ENCODE measurements at places on chromosomes 16 and 17.
A peak's percentile ranks its signal among the peaks of the same experiment; 100 is the strongest.

GRCh38 chr17:57121308-57122042, 36.4 kb downstream of the AKAP1 start:
- peak; percentile 57 for DNase-seq

DNA sequence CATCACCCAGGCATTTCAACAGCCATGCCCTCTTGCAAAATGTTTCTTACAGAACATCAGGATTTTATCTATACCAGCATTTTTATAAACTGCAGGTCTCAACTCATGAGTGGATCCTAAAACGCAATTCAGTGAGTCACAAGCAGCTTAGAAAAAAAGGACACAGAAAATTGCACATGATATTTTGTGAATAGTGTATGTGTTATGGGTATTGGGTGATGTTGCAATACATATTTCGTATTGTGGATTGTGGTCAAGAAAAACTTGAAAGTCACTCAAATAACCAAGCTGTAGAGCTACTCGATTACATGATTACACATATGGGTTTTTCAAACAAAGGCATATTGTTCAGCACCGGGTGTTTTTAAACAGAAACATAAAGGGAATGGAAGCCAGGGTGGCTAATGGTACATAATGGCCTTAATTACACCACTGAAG, 1.4 kb downstream of the WIPI1 start:
- DNase-seq = no peak

- peak; percentile 38 for DNase-seq
Observed at GRCh38 chr17:67531291-67531690, 154.2 kb downstream of the PITPNC1 start.

DNA sequence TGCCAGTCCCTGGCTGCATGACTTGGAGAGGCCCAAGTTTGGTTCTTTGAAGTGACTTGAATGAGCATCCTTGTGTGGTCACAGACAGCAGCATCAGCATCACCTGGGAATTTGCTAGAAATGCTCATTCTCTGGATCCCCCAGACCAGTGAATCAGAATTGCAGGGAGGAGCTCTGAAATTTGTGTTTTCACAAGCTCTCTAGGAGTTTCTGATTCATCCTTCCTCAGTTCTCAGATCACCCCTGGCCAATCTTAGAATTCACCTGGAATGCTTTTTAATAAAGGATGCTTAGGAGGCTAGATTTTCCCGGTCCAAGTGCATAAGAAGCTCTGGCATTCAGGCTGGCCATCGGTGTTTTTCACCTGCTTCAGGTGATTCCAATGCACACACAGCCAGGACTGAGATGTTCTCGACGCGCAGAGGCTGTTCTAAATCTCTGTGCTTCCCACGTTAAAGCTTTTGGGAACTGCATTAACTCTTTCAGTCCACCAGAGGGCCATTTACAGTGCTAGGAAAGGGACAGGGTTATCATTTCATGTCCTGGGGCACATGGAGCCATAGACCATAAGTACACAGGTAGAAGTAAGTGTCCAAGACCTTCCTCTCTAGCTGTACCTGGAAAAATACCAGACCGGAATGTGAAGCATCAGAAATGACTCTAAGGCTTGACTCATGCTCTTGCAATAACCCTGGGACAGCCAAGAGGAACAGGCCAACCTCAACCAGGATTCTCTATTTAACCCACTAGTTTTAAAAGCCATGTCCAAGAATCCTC, 85.7 kb upstream of the XYLT1 start:
- peak; percentile 26 for DNase-seq

- DNase-seq = no peak
Observed at GRCh38 chr16:79662669-79663313, 62.3 kb upstream of the MAF start.

DNA sequence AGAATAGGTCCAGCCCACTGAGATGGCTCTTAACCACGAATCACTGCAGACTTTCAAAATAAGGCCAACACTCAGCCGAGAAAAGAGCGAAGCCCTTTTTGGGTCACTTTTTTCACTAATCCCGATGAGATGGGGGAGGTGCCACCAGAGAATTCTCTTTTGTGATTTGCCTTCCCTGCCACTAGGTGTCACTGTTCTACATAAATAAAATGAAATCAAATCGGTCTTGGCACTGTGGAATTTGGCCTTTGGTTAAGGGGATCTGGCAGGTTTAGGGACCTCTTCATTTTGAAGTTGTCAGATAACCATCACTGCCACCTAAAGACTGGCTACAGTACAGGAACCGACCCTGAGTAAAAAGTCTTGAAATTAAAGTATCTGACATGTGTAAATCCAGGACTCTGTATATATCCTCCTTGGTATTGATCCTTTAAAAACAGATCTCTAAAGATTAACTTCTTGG, 147.0 kb downstream of the HS3ST4 start:
- DNase-seq = peak; percentile 76

- no peak for DNase-seq
Observed at GRCh38 chr17:28904800-28905199, 1.9 kb upstream of the DHRS13 start.

DNA sequence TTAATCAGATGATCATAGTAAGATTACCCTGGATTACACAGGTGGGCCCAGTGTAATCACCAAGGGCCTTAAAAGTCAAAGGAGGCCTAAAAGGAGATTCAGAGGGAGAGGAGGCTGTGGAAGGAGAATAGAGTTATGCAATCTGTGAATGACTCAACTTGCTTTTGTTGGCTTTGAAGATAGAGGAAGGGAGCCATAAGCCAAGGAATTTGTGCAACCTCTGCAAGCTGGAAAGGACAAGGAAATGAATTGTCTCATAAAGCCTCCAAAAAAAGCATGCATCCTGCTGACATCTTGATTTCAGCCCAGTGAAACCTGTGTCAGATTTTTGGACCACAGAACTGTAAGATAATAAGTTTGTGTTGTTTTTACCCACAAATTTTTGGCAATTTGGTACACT, 109.6 kb downstream of the CNTNAP4 start:
- DNase-seq = no peak

DNA sequence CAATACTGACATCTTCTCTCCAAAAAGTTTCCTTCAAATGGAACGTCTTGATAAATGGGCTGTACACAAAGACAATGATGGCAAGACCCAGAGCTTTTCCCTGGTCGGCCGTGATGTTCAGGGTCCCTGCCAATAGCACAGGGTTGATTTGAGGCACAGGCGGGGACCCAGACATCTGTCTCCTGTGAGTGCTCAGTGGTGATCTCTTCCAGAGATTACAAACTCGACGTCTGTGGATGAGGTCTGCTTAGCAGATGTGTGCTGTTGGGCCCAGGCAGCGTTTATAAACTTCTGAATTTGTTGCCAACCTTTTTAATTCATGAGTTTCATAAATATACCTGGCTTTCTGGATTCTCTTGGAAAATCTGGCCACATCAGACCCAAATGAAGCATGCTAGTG, 14.9 kb downstream of the CPPED1 start:
- peak; percentile 53 for DNase-seq

DNA sequence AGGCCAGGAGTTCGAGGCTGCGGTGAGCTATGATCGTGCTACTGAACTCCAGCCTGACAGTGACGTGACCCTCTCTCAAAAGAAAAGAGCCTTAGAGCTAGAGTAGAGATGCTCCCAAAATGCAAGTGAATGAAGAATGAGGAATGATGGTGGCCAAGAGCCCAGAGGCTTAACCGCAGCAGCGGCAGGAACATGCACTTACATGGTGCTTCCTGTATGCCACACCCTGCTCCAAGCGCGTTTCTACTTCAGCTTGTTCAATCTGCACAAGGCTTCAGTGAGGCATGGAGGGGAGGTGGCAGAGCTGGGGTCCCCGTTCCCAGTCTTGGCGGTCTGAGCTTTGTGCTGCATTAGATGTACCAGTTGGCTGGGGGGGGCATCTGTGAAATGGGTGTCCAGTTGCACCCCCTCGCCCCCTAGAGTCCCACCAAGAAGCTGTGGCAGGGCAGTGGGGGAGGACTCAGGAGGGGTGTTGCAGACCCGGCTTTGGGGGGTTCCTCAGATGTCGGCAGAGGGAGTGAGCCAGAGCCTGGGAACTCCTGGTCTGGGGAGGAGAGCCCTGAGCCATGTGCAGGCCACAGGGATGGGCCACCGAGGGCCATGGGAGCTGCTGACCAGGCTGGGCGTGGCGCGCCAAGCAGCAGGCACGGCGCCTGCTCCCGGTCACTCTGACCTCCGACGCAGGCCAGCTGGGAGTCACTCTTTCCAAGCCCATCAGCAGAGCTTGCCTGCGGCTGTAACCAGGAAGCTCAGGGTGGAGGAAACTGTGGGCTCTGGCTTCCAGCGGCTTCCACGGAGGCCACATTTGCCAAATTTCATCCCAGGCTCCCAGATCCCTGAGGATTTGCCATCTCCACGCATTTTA, 260.1 kb downstream of the PARN start:
- DNase-seq = no peak

GRCh38 chr16:87604634-87605111, 2.4 kb downstream of the JPH3 start:
- DNase-seq = no peak

DNA sequence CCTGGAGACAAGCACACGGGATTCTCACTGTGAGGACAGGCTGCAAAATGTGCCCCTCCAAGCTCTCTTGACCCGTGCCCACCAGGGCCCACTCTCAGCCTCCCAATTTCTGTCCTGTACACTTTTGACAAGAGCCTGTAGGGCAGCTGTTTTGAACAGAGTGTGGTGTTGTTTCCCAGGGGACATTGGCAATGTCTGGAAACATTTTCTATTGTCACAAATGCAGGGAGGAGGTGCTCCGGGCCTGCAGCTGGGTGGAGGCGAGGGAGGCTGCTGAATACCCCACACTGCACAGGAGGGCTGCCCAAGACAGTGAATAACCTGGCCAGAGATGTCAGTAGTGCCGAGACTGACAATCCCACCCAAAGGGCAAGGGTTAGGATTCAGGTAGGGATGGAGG, 10.5 kb downstream of the CEP295NL start:
- no peak for DNase-seq

DNA sequence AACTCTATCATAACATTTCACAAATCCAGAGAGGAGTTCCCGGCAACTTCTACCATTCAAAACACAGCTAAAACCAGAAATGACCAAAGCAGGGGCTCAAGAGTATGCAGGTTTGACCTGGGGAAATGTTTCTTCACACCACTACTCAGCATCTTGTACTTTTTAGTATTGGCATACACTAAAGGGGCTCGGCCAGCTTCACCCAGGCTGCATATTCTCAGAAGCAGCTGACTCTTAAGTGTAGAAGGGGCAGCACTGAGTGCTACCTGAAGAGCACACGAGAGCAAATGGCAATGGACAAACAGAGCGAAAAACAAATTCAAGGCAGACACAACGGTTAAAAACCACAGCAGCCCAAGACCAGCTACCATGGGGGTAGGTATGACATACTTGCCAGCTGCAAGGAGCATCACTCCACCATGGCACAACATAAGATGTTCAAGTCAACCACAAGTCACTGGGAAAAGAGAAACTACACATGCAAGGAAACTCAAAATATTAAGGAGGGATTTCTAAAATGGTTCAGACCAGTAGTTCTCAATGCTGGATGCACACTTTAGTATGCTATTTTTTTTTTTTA, 34.4 kb downstream of the N4BP1 start:
- no peak for DNase-seq

DNA sequence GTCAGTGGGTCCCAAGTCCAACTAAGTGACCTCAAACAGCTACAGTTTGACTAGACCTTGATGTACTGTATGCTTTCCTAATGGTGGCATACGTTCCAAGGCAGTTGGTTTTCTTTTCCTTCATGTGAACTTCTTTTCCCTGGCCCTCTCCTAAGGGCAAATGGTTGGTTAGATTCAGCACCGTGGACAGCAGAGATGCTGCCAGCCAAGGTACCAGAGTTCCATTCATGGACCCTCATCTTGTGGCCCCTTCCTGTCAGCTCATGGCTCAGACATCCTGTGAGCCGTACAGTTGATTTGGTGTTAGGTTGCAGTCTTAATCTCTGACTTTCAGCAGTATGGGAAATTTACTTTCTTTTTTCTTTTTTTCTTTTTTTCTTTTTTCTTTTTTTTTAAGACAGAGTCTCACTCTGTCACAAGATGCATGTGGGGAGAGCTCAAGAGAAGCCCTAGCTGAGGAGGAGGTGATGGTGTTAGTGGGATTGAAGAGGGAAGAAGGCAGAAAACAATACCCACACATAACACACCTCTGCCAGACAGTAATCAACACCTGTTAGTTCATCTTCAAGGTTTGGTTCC, 122.4 kb downstream of the USP31 start:
- no peak for DNase-seq

DNA sequence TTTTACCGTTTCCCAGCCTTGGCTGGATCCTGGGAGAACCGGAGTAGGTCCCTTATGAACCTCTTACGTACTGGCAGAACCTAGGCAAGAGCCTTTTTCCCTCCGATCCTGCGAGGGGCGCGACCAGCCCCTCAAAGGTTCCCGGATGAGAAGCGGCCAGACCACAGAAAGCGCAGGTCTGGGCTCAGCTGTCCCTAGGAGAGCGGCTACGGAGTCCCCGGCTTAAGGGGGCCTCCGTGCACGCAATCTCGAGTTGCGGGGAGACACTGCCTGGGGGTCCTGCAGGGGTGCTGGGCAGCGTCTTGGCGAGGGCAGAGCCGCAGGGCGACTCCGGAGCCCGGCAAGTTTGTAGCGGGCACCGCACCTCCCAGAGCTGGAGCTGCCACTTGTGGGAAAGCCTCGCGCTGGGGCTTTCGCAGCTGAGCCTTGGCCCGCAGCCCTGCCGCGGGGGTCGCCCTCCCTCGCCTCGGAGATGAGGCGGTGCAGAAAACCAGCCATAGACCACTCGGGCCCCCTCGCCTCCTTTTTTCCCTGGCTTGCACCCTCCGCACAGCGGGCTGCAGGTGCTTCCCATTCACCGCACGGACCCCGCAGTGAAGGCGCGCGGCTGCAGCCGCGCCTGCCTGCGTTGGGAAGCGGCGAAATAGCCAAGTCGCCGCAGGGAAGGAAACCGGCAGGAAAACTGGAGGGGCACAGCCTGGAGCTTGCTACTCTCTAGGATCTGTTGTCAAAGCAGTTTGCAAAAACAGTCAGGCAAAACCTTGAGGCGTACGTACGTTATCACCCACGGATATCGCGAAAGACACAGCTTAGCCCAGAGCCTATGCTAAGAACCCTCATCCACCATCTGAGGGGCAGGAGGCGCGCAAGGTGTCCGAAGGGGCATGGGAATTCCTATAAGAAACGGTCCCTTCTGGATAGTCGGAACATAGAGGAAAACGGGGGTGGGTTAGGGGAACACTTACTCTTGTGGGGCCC, 834 bp downstream of the CDH8 start:
- peak; percentile 62 for DNase-seq

- DNase-seq = no peak
Observed at GRCh38 chr17:61469474-61469873, 17.3 kb downstream of the TBX4 start.

GRCh38 chr17:68860941-68861340, 94.3 kb downstream of the ABCA8 start:
- no peak for DNase-seq

Measured in SK-N-DZ (cell line).